ENCODE measurements at places on chromosomes 1 and 21.

GRCh38 chr1:27004471-27005165, 8.0 kb downstream of the TENT5B start:
- DNase-seq: no peak

DNA sequence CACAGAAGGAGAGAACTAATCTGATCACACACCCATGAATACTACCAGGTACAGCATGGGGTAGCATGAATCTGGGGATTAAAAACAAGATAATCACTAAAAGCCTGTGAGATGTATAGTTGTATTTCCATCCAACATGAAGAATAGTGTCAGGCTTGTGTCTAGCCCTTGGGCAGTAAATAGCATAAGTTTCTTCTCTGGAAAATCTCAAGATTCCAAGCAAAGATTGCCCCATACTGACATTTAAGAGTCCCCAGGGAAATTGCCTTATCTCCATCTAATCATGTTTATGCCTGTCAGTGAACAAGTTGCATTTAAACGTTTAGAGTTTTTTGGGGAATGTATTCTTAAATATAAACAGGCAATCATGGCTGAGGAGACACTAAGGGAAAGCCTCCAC, 109.2 kb upstream of the SERTAD4 start:
- DNase-seq: no peak

- DNase-seq: no peak
Observed at GRCh38 chr1:235336903-235337302, 8.5 kb downstream of the GGPS1 start.

DNA sequence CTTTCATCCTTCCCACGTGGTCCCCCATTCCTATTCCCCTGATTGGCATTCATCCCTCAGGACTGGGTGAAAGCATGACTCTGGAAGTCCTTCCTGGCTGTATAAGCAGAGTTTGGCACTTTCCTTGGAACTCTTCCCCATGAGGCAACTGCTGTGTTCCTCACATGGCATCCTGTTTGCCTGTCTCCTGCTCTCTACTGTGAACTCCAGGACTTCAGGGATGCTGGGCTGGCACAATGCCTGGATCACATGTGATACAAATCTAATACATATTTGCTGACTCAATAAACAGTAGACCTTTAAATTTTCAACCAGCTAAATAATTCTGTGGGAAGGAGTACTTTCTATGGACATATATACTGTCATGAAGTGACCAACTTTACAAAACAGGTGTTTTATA, 46.8 kb upstream of the EDEM3 start:
- no peak for DNase-seq

GRCh38 chr21:44991538-44992483, 52.0 kb downstream of the SLX9 start:
- no peak for DNase-seq
